ENCODE measurements at places on chromosomes 16 and 17. TPM values are rescaled to one million over a fixed set of nuclear protein-coding genes. Genes with fewer than 3 reads are reported as not detected.

Gene SMCR8
- 25.8 TPM for total RNA-seq

Gene CIAO3
- 39.5 TPM for total RNA-seq

Gene LRRC37A2
- total RNA-seq: 10.4 TPM

Gene SLC13A2
- total RNA-seq: not detected

Gene RDM1
- total RNA-seq: 7.0 TPM

Gene ACSF2
- 24.5 TPM for total RNA-seq

Gene CD300A
- 6.8 TPM for total RNA-seq

Gene FAHD1
- 12.9 TPM for total RNA-seq

Gene CYTH1
- 244 TPM for total RNA-seq

Gene TBC1D3I
- 0.72 TPM for total RNA-seq

Gene TMEM235
- not detected for total RNA-seq

Gene TMIGD1
- total RNA-seq: not detected

Gene ABCA9
- total RNA-seq: 0.22 TPM

Gene TBX2
- not detected for total RNA-seq

Gene G6PC1
- not detected for total RNA-seq

Gene CD300LB
- total RNA-seq: not detected

Gene CCL3
- total RNA-seq: 3.7 TPM

Gene CHAD
- total RNA-seq: not detected

Gene DNAI2
- 1.2 TPM for total RNA-seq

Gene PRKCB
- 81.0 TPM for total RNA-seq

Gene CLEC19A
- not detected for total RNA-seq

Gene GCGR
- total RNA-seq: not detected

Gene ANKRD40CL
- not detected for total RNA-seq
